ENCODE measurements at places on chromosomes 7 and 10.

- DNase-seq = no peak
Measured at GRCh38 chr10:70774810-70775678, 10.1 kb downstream of the TBATA start.

DNA sequence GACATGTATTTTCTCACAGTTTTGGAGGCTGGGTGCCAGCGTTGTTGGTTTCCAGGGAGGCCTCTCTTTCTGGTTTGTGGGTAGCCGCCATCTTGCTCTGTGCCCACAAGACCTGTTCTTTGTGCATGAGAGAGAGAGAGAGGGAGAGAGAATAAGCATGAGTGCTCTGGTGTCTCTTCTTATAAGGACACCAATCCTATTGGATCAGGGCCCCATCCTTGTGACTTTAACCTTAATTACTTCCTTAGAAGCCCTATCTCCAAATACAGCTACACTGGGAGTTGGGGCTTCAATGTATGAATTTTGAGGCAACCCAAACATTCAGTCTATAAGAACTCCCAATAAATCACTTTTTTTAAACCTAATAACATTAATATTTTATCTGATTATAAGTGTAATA is 114.6 kb downstream of the PARP12 start:
- no peak for DNase-seq

GRCh38 chr7:15174485-15174884 is 271.9 kb upstream of the DGKB start:
- DNase-seq = no peak

GRCh38 chr10:29780639-29781038 is 145.9 kb upstream of the SVIL start:
- DNase-seq = no peak

- no peak for DNase-seq
Measured at GRCh38 chr7:102030696-102031095, 213.3 kb downstream of the CUX1 start.
